ENCODE measurements at places on chromosomes 6 and 20.

DNA sequence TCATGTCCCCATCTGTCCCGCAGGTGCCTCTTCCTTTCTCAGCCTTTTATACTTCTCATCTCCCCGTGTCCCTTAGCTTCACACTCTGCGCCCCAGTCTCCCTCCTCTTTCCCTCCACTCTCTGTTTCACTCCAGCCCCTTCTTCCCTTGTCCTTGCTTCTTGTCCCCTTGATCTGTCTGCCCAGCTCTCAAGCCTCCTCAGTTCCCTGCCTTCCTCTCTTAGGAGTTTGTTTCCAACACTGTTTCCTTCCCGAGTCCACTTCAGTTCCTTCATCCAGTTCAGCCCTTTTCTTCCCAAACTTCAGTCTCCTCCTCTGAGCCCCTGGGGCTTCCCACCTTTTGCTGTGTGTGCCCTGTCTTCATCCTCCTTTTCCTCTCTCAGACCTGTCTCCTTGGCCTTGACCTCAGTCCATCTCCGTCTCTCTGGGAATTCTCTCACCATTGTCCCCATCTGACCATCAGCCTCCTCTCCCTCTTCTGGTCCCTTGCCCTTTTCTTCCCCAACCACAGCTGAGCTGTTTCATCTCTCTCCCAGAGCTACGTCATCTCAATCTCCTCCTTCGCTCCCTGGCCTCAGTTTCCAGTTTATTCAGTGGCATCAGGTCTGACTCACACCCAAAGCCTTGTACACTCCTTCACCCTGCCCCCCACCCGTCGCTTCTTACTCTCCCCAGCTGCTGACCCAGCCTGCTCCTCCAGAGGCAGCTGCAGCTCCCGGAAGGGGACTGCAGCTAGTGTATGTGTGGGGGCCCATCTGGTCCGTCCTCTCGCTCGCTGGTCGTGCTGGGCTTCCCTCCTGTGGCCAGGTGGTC is 2.7 kb upstream of the DDR1 start:
- no peak for DNase-seq

DNA sequence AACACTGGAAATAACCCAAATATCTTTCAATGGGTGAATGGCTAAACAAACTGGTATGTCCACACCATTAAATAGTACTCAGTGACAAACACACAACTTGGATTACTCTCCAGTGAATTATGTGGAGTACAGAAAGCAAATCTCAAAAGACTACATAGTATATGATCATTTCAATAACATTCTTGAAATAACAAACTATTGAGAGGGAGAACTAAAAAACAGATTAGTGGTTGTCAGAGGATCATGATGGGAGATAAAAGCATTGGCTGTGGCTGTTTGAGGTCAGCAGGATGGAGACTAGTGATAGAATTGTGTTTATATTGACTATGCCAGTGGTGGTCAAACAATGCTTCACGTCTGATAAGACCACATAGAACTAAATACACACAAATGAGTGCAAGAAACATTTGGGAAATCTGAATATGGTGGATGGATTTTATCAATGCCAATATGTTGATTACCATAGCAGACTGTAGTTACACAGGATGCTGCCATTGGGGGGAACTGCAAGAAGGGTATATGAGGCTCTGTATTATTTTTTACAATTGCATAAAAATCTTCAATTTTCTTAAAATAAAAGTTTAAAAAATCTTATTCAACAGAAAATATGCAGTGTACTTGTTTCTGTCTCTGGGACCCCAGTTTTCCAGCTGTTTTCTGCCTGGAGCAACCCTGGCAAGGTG is 242.0 kb downstream of the TBXT start:
- no peak for DNase-seq

DNA sequence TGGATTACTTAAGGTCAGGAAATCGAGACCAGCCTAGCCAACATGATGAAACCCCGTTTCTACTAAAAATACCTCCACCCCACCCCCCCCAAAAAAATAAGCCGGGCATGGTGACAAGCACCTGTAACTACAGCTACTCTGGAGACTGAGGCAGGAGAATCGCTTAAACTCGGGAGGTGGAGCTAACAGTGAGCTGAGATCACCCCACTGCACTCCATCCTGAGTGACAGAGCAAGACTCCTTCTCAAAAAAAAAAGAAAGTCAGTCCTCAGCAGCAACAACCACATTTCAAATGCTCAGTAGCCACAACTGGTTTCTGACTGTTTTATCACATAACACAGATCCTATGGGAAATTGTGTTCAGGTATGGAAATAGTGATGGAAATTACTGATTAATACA is 135.3 kb downstream of the HFE start:
- DNase-seq: no peak

DNA sequence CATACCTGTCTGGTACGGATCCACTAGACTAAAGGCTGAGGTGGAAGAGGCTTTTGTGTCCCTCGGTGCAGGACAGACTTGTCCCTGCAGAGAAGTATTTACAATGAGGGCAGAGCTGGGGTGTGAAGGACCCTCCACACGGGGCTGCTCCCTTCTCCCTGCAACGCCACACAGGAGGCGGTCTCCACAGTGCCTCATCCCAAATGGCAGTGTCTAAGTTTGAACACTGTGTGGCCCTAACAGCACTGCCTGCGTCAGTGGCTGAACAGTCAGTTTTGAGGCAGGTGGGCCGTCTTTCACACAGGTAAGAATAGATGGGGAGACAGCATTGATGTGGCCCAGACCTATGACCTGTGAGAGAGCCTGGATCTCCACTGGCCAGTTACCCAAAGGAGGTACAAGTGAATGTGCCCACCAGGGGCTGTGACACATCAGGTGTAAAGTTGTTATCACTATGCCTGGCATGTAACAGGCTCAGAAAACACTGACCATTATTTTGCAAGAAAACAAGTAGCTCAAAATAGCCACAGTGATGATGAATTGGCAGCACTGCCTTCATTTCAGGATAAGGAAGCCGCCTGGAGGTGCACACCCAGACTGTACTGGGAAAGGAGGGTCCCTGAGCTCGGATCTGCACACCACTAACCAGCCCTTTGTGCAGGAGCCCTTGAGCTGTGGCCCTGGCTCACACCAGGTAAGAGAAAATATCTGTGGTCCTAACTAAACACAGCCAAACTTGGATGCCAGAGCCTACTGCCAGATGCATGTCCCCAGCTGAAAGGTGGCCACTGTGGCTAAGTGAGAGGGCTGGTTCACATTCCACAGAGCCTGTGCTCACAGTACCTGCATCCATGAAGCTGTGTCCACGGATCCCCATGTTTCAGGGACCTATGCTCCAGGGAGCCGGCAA is 246.7 kb downstream of the DLL1 start:
- DNase-seq: no peak

DNA sequence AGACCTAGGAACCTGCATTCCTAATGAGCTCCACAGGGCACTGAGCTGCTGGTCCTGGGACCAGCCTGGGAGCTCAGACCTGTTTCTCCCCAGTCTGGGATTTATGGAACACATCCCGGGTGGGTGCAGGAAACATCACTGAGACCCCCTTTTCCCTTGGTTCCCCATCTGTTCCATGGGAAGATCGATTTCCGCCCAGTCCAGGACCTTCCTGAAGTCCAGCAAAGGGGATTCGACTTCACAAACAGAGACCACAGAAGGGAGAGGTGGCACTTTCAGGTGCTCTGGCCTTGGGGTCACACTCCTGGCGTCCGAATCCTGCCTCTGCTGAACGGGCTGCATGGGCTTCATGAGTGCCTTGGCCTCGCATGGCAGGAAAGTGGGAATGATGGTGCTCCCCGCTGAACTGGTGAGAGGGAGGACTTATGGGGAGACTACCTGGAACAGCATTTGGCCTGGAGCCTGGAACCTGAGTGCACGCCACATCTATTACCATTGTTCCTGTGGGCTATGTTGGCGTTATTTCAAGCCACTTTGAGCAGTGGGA is 296.3 kb downstream of the TAF4 start:
- DNase-seq: no peak

GRCh38 chr6:24929242-24929641 is 6.5 kb downstream of the RIPOR2 start:
- no peak for DNase-seq

GRCh38 chr6:132314432-132314831 is 86.8 kb downstream of the MOXD1 start:
- DNase-seq: no peak

- peak; percentile 34 for DNase-seq
Observed at GRCh38 chr6:53833155-53833554, 38.4 kb downstream of the LRRC1 start.

- DNase-seq: no peak
Observed at GRCh38 chr6:1395506-1395905, 6.1 kb downstream of the FOXF2 start.

GRCh38 chr20:49904440-49905214 is 10.7 kb downstream of the SPATA2 start:
- DNase-seq: no peak

- no peak for DNase-seq
Observed at GRCh38 chr6:135890876-135891275, 39.4 kb downstream of the PDE7B start.

GRCh38 chr20:20466341-20466879 is 98.5 kb downstream of the INSM1 start:
- peak; percentile 47 for DNase-seq

DNA sequence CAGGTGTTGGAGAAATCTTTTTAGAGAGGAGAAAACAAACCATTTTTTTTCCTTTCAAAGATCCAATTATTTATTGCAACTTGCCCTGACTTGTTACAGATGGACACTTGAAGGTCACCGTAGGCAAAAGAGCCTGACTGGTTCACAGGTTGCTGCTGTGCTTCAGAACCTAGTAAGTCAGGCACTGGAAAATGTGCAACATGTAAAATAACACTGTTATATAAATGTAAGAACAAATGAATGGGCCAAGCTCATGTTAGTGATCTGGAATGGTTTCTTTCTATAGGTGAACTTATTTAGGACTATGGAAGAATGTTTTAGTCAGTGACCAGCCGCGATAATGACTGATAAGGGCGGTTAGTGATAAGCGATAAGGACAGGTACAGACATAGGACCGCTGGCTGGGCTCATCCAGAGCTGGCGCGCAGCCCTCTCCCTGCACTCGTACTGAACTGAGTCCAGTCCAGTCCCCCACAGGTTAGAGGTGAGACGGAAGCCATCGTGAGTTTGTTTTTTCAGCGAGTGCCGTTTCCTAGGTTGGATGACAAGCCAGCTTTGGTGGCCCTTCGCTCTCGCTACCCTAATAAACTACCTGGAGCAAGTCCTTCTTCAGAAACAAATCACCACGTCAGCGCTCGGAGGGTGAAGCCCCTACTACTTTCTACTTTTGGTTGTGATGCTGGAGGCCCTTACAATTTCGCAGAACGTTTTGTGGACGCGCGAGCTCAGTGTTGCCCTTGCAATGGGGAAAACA is 94.4 kb upstream of the PRDM1 start:
- DNase-seq: peak; percentile 25

DNA sequence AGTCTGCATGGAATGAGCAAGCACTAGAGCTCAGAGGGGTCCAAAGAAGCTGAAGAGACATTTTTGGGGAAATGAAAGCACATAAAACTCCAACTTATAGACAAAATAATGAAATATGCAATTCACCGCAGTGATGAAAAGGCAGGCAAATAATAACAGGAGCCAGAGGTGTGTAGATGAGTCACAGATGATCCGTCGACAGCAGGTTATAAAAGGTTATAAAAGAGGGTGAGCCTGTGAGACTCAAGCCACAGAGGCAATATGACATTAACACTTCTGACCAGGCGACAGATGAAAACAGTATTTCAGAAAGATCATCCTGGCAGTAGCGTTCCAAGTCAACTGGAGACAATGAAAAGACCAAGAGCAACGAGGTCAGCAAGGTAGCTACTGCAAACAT is 35.8 kb upstream of the ANKRD60 start:
- no peak for DNase-seq

DNA sequence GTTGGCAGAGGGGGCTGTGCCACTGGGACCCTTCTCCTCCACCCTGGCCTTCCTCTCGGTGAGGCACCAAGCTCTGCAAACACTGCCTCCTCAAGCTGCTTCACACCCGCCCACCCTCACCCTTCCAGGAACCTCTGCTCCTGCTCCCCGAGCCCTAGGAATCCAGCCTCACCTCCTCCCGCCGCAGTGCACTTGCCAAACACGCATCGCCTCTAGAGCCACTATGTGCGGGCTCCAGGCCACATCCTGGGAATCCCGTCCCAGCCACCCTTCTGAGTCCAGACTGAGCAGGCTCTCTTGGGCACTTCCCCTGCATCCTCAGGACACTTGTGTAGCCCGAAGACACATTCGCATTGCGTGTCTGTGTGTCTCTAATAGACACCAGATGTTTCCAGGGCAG is 18.5 kb downstream of the PSMG4 start:
- no peak for DNase-seq

DNA sequence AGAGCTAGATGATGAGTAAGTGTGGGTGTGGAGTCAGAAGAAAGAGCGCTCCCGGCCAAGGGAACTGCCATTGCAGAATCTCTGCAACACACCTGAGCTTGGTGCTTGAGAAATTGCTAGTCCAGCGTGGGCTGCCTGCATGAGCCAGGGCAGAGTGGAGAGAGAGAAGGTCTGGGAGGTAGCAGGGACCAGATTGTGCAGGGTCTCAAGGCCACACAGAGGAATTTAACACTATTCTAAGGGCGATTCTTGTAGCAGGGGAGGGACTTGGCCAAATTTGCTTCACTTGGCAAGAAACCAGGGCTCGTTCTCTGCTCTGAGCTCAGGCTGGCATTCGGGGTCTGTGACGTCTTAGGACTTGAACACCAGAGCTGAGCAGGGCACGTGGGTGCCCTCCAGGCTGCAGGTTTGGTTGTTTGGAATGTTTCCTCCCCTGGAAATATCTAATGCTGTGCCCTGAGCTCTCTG is 53.5 kb downstream of the BCAS4 start:
- DNase-seq: no peak

DNA sequence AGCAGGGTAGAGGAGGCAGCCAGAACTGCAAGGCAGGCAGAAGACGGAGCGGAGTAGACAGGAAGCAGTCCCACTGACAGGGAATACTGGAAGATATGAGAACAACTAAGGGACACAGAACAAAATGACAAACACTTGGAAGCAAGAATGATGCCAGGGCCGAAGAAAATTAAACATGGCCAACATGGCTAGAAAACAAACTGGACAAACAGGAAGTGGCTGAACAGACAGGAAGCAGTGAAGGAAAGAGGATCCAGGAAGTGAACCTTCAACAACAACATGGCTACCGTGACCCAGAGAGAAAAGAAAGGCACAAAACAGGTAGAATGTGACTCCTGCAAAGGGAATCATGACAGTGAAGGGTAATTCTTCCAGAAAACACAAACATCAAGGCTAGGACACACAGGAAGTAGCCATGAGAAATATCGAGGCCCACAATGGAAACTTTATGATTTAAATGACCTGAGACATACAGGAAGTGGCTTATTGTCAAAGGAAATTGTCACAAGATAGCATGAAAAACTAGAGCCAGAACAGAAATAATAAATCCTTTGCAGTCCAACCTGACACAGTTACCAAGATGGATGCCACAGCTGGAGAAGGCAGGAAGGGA is 9.1 kb downstream of the COL11A2 start:
- DNase-seq: no peak

DNA sequence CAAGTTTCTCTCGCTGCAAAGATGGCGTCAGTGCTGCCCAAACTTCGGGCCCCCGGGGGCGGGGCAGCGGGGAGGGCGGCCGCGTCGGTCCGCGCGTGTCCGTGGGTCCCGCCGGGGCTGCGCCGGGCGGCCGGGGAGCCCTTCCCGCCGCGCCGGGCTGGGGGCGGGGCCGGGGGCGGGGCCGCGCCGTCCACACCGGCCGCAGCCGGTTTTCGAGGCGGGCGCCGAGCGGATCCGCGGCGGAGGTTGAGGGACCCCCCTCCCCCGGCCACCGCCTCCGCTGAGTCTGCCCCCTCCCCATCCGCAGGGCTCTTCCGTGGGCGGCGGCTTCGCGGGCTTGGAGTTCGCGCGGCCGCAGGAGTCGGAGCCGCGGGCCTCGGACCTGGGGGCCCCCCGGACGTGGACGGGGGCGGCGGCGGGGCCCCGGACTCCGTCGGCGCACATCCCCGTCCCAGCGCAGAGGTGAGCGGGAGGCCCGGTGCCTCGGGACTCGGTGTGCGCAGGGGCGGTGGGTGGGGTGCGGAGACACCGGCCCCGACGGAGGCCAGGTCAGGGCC is 572 bp downstream of the SLC2A4RG start:
- peak; percentile 49 for DNase-seq
